ENCODE measurements at places on chromosomes 7 and 10.

DNA sequence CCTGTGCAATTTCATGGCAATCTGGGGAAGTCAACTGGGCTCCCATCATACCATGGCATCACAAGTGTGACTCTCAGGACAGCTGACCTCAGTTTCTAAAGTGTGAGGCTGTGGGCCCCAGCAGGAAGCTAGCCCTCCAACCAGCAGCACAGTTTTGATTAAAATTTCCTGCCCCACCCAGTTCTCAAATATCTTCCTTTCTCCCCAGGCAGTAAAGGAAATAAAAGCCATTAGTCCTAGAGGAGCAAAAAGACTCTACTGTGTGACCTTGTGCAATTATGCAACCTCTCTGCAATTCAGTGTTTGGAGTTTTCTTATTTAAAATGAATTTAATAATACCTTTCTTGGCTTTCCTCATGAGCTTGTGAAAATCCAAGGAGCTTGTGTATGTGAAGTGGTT, 143.1 kb upstream of the CDCA7L start:
- no peak for DNase-seq

DNA sequence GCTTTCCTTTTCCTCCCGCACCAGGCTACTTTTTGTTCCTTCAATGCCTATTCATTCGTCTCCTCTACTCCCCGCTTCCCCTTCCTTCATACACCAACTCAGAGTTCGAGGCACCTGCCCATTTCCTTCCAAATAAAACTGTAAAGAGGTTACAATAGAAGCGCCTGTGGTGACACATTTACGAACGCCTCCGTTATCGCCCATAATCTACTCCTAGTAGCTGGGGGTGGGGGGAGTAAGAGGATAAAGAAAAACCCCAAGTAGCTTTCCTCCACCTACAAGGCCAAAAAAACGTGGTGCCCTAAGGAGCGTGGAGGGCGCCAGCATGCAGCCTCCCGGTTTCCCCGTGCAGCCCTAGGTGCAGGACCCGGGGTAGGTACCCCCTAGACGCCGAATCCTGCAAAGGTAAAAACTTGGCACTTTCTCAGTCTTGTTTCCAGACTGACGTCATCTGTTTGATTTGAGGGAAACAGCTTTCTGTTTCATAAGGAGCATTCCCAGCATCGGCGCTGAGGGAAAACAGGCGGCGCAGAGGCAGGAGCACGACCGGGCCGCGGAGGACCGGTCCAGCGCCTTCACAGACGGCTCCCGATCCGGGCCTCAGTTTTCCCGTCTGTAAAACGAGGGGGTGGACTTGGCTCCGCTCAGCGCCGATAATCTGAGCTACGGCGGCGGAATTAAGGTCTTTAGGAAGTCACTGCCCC, 922 bp downstream of the PPA1 start:
- DNase-seq: no peak

- no peak for DNase-seq
These were observed 77.1 kb downstream of the BMPER start for GRCh38 chr7:33982425-33982786.

DNA sequence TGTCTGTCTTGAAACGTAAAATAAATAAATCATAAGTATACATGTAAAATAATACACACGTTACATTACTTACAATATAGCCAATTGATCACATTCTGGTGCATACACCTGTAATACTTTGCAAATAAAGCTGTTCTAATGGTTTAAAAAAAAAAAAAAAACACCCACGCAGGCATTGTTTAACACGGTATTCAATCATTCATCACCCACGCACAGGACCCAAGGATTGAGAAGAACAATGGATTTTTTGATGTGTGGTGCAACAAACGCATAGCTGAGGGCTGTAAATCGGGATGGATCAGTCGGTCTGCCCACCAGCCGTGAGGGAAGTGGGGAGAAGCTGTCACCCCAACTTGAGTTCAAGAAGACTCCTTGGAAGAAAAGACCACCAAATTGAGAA, 8.7 kb downstream of the PITRM1 start:
- DNase-seq: no peak

GRCh38 chr7:148563583-148564274, 26.8 kb upstream of the C7orf33 start:
- DNase-seq: no peak

DNA sequence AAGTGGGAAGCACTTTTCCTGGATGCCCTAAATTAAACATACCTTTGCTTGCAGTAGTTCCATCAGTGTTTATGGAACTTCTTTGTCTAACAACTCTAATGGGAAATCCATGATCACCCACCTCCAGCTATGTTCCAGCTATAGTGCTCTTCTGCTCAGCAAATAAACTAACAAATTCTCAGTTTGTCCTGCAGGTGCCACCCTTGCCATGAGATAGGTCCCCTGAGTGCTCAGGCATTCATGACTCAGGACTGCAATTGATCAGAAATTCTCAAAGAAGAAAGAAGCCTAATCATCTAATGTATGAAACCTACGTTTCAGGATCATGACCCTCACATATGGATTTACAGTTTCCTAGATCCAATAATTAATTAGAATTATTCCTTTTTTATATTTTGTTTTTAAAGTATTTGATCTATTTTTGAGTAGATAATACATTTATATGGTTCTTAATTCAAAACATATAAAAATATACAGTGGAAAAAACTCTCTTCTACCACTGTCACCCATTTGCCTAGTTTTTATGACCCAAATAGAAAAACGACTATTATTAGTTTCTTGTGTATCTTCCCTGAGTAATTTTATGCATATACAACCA, 48.7 kb upstream of the DYNC1I1 start:
- DNase-seq: no peak

GRCh38 chr7:122143376-122143750, 686 bp downstream of the AASS start:
- DNase-seq: no peak

GRCh38 chr7:137606061-137606674, 240.6 kb downstream of the DGKI start:
- no peak for DNase-seq

- no peak for DNase-seq
These were observed 73.4 kb upstream of the CARD11 start for GRCh38 chr7:3117081-3117480.

DNA sequence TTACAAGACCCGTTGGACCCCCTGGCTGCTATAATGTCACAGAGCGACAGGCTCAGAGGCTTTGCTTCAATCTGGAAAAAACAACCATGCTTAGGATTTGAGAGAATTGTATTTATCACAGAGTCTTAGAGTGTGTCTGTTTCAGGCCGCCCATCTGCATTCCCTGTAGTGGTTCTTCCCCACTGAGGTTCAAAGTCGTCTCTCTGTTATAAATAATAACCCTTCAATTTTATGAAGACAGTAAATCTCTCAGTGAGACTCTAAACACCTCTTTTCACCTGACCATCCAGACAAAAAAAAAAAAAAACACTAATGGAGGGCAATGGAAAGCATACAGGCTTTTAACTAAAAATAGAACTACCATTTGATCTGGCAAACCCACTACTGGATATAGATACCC, 565.4 kb upstream of the AUTS2 start:
- DNase-seq: no peak

GRCh38 chr7:110889335-110889734, 201.6 kb upstream of the LRRN3 start:
- no peak for DNase-seq

- no peak for DNase-seq
These were observed 66.2 kb downstream of the TBXAS1 start for GRCh38 chr7:139895141-139895829.

DNA sequence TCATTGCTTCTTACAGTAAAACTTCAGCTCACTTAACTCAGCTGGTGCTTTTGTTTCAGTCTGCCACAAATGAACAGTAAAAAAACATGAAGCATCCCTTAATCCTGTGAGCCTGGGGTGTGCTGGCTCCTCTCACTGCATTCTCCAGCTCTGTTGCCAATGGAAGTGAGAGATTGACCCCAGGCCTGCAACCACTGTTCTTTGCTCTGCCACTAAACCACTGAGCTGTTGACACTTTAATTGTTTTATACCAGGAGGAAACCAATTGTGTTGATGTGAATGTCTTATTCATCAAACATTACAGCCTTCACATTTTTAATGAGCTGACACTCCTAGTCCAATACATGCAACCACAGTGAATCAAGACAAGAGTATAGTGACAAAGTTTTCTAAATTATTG, 69.4 kb upstream of the FZD1 start:
- no peak for DNase-seq

GRCh38 chr7:22252016-22252415, 104.9 kb downstream of the RAPGEF5 start:
- DNase-seq: no peak

DNA sequence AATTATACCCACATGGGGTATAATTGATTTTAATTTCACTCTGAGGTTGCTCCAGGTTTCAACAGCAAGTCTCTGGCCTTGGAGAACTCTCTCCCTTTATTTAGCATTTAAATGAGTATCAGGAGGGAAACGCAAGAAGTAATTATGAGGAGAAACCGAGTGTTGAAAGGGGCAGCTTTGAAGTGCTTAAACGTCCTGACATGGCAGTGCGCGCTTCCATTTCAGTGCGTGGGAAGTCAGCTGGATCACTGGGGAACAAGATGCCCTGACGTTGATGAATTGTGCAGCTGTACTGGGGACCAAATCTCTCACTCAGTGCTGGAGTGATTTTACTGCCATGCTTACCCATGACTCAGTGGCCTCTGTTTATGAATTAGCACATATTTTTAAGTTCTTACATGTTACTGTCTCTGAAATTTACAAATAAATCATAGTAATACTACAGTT, 106.0 kb upstream of the PRR15 start:
- no peak for DNase-seq

DNA sequence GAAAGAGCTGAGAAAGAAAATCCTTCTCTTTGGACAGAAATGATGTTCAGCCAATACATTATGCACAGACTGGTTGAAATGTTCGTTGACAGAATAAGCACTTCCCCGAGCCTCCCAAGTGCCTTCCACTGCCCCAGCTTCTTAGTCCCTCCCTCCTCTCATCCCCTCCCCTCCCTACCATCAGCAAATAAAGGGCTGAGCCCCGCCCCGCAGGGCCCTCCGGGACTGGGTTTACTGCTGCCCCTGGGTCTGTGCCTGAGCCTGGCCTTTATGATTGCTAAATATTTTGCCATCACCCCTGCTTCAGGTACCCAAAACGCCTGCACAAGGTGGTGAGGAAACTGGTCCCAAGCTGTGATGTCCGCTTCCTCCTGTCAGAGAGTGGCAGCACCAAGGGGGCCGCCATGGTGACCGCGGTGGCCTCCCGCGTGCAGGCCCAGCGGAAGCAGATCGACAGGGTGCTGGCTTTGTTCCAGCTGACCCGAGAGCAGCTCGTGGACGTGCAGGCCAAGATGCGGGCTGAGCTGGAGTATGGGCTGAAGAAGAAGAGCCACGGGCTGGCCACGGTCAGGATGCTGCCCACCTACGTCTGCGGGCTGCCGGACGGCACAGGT, 28.1 kb downstream of the HKDC1 start:
- DNase-seq: no peak

DNA sequence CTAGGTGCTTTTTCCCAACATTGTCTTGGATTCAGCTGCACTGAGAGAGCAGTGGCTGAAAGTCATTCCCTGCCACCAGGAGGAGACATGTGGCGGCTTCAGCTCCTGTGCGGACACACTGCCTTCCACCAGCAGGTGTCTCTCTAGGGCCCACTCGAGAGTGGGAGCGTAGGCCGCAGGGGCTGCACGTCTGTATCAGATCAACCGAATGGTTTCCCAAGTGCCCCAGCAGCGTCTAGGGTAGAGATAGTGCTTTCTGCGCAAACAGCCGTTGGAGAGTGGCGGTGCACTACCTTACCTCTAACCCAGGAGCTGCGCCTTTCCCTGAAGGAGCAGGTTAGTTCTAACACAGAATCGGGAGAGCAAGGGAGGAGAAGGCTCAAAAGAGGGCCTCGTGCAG, 31.7 kb downstream of the PAPOLB start:
- DNase-seq: no peak

GRCh38 chr10:66678521-66678920, 247.3 kb upstream of the LRRTM3 start:
- DNase-seq: no peak

GRCh38 chr10:107340326-107340725, 175.8 kb upstream of the SORCS1 start:
- DNase-seq: no peak

- no peak for DNase-seq
These were observed 19.3 kb downstream of the PPP1R3C start for GRCh38 chr10:91613411-91614187.

DNA sequence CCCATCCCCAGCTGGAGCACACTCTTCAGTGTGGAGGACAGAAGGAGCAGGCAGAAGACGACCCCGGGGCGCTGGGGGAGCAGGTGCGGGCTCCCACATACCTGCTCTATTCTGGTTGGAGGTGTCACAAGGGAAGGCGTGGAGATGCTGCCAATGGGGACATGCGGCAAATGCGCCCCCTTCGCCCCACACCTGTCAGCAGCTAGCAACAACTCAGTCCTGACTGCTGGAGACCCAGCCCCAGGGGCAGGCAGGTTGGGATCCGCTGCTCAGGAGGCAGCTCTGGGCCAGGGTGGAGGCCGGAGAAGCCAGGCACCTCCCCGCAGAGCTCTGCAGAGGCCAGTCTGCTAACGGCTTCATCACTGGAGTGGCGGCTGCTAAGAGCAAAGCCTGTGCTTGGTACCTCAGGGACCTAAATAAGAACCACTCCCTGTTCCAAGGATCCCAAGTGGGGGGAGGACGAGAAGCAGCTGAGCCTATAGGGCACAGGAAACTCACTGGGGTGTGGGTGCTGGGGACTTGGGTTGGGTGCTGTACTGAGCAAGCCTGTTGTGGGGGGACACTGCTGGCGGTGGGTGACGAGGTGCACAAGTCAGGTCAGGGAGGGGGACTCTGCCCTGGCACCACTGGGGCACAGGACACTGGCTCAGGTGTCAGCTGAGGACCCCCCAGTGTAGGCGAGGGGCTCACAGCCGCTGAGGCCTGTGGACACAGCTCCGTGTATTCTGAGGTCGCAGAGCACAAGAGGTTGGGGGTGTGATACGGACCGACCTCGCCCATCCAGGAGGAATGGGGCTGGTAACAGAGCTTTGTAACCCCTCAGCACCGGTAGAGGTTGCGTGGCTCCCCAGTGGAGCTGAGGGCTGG, 19.2 kb upstream of the GPR146 start:
- no peak for DNase-seq

- no peak for DNase-seq
These were observed 60.9 kb downstream of the WAC start for GRCh38 chr10:28593811-28594210.

GRCh38 chr10:86580521-86580891, 58.9 kb upstream of the WAPL start:
- no peak for DNase-seq

All from activated T-helper 1 cell treated with anti-CD3 and anti-CD28 coated beads, Interleukin-2, amount 50 U/mL, for 16 hours (primary cell).